Activated T-helper 1 cell treated with anti-CD3 and anti-CD28 coated beads, Interleukin-2, amount 50 U/mL, for 16 hours (primary cell): ENCODE measurements at places on chromosomes 11 and 22.

- DNase-seq: no peak
These were observed 379.8 kb downstream of the SOX6 start for GRCh38 chr11:15976433-15977045.

- DNase-seq: no peak
These were observed 51.7 kb downstream of the ARHGAP42 start for GRCh38 chr11:100738701-100739270.

DNA sequence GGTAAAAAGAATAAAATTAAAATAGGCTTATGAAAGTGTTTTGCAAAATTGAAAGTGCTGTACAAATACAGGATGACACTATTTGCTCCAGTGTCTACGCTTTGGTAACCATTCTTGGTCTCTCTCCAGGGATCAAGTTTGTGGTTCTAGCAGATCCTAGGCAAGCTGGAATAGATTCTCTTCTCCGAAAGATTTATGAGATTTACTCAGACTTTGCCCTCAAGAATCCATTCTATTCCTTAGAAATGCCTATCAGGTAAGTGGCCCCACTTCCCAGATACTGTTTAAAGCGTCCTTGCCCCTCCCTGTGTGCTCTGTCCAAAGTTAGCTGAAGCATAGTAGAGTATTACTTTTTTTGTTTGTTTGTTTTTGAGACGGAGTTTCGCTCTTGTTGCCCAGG is 3.1 kb downstream of the TRAPPC4 start:
- DNase-seq: no peak

DNA sequence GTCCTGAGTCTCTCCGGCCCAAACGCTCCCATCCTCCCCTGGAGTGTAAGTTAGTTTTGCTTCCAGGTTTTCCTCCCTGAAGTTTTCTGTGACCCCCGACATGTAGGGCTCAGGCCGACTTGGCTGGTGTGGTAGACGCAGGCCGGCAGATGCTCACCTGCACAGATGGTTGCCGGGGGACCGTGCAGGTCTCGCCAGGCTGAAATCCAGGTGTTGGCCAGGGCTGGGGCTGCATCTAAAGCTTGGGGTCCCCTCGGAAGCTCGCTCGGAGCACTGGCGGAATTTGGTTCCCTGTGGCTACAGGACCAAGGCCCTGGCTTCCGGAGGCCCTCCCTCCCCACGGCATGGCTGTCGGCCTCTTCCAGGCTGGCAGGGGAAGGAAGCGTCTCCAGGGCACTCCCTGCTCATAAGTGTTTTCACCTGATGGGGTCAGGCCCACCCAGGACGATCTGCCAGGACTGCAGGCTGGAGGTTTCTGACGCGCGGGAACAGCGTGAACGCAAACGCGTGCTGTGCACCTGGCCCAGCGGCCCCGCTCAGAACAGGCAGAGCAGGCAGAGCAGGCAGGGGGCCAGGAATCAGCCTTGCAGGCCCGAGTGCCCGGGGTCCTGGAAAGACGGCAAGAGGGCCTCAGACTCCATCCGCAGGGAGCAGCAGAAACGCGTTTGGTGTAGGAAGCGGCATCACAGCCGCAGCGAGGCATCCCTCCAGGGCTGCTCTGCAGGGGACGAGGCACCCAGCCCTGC is 258.2 kb downstream of the BRD1 start:
- no peak for DNase-seq

- no peak for DNase-seq
These were observed 18.9 kb upstream of the SLC22A12 start for GRCh38 chr11:64572143-64572542.

DNA sequence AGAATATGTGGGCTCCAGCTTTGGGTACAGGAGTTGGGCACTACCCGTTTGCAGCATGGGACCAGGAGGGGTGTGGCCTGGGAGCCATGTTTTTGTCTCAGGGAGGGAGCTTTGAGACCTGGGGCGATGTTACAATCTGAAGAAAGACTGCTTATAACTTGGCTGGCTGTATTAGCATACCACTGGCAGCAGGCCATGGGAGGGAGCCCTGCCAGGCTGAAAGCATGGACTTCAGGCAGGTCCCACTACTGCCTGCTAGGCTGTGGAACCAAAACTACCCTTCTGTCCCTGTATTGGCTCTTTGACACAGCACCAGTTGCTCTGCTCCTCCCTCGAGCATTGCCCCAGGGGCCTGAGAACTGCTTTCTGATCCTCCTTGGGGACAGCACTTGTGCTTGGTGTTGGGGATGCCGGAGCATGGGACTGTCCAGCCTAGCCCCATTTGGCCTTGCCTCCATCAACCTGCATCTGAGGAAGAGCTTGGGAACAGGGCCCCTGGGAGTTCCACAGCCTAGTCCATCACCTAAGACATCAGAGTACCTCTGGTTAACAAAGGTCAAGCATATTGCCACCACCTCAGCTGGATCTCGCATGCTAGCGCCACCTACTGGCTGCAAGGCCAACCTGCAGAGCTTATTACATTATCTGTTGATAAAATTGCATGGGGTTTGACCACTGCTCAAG is 217.4 kb downstream of the SBF2 start:
- no peak for DNase-seq

- DNase-seq: no peak
These were observed 116.2 kb downstream of the ETS1 start for GRCh38 chr11:128471138-128471661.

GRCh38 chr11:85819441-85819840 is 8.5 kb upstream of the SYTL2 start:
- no peak for DNase-seq

DNA sequence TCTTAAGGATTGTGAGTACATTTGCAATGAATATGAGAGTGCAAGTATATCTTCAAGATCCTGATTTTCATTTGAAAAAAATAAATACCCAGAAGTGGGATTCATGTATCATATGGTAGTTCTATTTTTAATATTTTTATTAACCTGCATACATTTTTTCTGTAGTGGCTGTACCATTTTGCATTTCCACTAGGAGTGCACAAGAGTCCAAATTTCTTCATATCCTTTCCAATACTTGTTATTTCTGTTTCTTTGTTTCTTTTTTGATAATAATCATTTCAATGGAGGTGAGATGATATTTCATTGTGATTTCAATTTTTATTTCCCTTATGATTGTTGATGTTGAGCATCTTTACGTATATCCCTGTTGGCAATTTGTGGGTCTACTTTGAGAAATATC is 759.8 kb upstream of the CNTN5 start:
- DNase-seq: no peak

DNA sequence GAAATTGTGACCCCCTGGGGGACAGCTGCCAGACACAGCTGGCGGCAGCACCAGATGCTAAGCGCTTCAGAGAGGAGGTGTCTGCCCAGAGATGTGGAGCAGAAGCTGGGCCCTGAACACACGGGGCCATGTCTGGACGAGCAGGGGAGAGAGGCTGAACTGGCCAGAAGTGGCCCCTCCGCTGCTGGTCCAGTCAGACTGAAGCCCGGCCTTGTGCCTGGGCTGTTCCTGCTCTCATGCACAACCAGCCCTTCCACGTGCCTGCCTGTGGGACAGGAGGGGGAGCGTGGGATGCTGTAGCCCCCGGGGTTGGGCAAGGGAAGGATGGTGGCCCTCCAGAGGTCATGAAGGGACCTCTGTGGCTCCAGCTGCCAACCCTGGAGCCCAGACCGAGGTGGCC is 1.8 kb downstream of the ADM2 start:
- DNase-seq: no peak
